ENCODE measurements at places on chromosomes 4 and X. TPM values are rescaled to one million over a fixed set of nuclear protein-coding genes. Genes with fewer than 3 reads are reported as not detected.

Gene ZAR1
- polyA plus RNA-seq = 0.33 TPM

Gene PDLIM5
- 37.3 TPM for polyA plus RNA-seq

Gene PAGE2B
- polyA plus RNA-seq = not detected

Gene SMIM10
- 4.6 TPM for polyA plus RNA-seq

Gene SLBP
- polyA plus RNA-seq = 24.6 TPM

DNA sequence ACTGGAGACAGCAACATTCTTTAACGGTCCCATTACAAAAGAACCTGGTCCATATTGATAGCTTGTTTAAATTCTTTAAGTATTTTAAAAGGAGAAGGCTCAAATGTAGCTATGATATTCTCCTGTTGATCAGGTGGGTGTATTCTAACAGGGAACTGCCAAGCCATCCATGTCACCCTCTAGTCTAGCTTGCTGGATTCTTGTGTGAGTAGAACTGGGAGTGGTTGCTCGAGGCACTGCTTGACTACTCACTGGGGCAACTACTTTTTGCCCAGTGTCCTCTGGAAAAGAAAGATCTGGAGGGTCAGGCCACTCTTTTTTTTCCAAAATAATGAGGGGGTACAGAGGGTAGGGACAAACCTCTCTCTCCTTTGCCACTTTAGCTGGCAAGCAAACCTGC, 155.1 kb downstream of the ZNF518B start:
- H3K27me3 ChIP-seq = no peaks in the 10 kb centered on the region
- DNase-seq = no peak
- H3K36me3 ChIP-seq = no peaks in the 10 kb centered on the region
- peaks cover 3% of the 10 kb centered on the region for H3K4me1 ChIP-seq
- no peak overlapping the region for H3K27ac ChIP-seq
- no peak overlapping the region for H3K4me3 ChIP-seq

DNA sequence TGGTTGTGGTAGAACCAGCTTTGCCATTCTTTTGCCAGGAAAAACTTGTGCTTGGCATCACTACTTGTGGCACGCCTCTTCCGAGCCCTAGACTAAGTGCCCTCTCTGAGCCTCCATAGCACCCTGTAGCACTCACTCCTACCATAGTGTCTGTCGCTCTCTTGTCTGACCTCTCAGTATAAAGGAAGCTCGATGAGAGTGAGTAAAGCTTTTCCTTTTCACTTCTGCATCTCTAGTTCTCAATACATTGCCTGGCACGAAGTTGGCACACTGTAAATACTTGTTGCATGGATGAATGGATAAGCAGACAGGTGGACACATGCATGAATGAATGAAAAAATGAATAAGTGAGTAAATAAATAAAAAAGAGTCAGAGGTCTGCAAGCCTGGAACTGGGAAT, 48.3 kb downstream of the TLR10 start:
- no peaks in the 10 kb centered on the region for H3K4me1 ChIP-seq
- H3K27me3 ChIP-seq = no peaks in the 10 kb centered on the region
- no peak overlapping the region for H3K27ac ChIP-seq
- no peak overlapping the region for H3K4me3 ChIP-seq
- no peak for DNase-seq
- H3K36me3 ChIP-seq = no peaks in the 10 kb centered on the region

- H3K27ac ChIP-seq = no peak overlapping the region
- no peak overlapping the region for H3K4me3 ChIP-seq
- DNase-seq = no peak
- no peaks in the 10 kb centered on the region for H3K36me3 ChIP-seq
- no peaks in the 10 kb centered on the region for H3K27me3 ChIP-seq
- no peaks in the 10 kb centered on the region for H3K4me1 ChIP-seq
Observed at GRCh38 chr4:138297743-138298405, 55.7 kb upstream of the SLC7A11 start.

- H3K36me3 ChIP-seq = no peaks in the 10 kb centered on the region
- no peak overlapping the region for H3K4me3 ChIP-seq
- no peaks in the 10 kb centered on the region for H3K27me3 ChIP-seq
- H3K4me1 ChIP-seq = no peaks in the 10 kb centered on the region
Observed at GRCh38 chr4:173990126-173990868, 293.2 kb downstream of the FBXO8 start.

Measured in H1 (cell line).